Cerebellar nuclear complex (tissue), 1 donor: ENCODE measurements at places on chromosomes 13 and 19.

DNA sequence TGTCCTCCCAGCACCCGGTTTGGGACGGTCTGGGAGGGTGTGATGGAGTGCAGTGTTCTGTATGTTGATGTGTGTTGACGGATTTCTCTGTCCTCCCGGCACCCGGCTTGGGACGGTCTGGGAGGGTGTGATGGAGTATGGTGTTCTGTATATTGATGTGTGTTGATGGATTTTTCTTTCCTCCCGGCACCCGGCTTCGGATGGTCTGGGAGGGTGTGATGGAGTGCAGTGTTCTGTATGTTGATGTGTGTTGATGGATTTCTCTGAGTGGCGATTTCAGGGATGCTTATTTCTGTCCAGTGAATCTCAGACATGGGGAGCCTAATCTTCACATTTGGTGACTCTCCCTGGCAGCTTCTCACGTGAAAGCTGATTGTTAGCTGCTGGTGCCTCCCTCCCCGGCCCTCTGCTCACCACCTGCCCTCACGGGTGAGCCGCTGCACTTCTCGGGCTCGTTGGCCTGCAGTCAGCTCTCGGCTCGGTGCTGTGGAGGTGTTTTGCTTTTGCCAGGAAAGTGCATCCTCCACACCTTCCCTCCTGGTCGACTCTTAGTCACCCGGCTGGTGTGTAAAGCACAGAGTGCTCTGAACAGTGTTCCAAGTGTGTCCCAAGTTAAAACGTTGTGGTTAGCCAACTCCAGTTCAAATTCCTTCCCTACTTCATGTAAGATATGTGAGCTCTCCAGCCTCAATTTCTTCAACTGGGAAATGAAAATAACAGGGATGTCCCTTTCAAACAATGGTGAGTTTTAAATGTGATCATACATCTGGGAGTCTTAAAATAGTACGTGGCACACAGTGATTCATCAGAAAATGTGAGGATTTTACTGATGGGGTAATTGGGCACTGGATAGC is 54.6 kb downstream of the ATP11A start:
- no peak for DNase-seq

DNA sequence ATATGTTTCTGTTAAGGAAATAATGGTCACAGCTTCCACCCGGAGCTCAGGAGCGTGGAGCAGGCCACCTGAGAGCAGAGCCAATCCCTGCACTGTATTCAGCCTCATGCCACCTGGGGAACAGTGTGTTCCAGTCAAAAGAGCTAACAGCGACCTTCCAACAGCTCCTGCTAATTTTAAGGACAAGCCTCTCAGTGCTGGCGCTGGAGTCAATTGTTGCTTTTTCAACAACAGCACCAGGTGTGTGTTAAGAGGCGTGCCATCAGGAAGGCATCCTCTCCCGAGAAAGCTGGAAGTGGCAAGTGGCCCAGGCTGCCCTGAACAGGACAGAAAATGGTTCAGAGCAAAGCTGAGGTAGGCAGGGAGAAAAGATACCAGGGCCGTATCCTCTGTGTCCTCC is 102.0 kb downstream of the CACNA1A start:
- no peak for DNase-seq

- no peak for DNase-seq
Measured at GRCh38 chr13:52994865-52995264, 33.7 kb upstream of the OLFM4 start.

DNA sequence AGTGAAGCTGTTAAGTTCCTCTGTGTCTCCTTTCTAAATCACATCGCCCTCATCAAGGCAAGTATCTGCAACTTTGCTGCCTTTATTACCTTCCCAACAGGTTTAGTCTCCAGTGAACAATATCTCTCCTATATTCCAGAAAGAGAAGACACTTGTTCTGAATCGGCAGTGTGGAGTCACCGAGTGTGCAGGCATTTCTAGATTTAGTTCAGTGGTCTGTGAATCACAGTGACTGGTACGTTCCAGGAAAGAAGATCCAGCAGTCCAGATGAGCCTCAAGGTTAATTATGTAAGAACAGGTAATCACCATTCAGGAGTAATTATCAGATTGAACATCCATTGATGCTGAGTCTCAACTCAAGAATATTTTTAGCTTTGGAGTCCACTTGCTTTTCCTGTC is 497.0 kb downstream of the FOXO1 start:
- DNase-seq: no peak

DNA sequence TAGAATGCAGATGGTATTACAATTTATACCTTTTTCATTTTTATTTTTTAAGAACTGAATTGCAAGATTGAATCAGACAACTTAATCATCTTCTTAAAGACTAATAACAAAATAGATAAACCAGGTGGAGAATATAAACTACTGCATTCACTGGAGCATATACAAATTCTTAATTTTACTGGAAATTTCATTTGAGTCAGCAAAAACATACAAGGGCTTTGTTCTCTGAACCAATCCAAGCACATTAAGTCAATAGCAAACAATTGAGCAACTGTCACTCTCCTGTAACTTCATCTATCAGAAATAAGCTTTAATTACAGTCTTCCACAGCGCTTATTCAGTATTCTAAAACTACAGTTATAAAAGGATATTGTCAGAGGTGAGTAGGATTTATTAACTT is 167.4 kb upstream of the OBI1 start:
- DNase-seq: no peak

GRCh38 chr19:41083516-41083915 is 4.7 kb upstream of the CYP2A13 start:
- DNase-seq: no peak

- no peak for DNase-seq
Measured at GRCh38 chr13:32124743-32125142, 93.2 kb downstream of the FRY start.
